CD4-positive, alpha-beta T cell treated with Interleukin-6 at 100 ng/mL for 8 hours (primary cell): ENCODE measurements at places on chromosomes 6 and 20.

DNA sequence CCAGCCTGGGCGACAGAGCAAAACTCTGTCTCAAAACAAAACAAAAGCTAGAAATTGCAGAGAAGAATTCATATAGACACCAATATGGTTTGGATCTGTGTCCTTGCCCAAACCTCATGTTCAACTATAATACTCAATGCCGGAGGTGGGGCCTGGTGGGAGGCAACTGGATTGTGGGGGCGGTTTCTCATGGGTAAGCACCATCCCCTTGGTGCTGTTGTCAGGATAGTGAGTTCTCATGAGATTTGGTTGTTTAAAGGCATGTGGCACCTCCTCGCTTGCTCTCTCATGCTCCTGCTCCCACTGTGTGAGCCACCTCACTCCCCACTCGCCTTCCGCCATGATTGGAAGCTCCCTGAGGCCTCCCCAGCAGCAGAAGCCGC is 15.2 kb downstream of the NINL start:
- no peak for DNase-seq

- DNase-seq, result no peak
Measured at GRCh38 chr20:54276577-54277169, 68.8 kb downstream of the PFDN4 start.

DNA sequence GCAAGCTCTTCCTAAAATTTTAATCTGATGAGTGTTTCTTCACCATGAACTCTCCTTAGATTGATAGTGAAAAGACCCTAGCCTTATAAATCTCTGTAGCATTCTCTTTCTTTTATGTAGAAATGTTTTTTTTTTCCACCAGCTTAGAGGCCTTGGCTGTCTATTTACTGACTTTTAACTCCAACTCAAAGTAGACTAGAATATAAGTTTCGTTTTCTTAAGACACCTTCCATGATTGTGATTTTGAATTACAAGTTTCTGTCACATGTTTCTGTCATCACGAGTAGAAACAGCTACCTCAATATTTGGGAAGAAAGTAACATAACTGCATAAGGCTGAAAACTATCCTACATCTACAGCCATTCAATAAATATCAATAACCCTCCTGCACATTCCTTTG is 17.8 kb downstream of the ADGRF4 start:
- no peak for DNase-seq

- no peak for DNase-seq
Measured at GRCh38 chr6:135434095-135434494, 63.4 kb downstream of the AHI1 start.

DNA sequence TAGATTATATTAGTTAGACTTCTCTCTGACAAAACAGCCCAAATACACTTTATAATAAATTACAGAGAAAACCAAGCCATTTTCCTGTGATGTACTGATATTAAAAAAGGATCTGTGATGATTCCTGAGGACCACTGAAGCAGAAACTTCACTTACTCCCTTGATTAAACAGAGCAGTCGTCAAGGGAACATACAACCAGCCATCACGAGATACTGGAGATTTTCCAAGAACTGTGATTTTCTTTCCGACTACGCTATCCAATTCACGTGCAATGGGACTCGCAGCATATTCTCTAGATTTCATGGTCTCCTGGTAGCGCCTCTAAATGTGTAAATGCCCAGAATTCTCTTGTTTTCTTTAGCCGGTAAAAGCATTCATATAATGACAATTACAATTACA is 377.4 kb downstream of the PHF3 start:
- DNase-seq, result no peak

GRCh38 chr20:38917657-38918056 is 8.6 kb upstream of the FAM83D start:
- no peak for DNase-seq

DNA sequence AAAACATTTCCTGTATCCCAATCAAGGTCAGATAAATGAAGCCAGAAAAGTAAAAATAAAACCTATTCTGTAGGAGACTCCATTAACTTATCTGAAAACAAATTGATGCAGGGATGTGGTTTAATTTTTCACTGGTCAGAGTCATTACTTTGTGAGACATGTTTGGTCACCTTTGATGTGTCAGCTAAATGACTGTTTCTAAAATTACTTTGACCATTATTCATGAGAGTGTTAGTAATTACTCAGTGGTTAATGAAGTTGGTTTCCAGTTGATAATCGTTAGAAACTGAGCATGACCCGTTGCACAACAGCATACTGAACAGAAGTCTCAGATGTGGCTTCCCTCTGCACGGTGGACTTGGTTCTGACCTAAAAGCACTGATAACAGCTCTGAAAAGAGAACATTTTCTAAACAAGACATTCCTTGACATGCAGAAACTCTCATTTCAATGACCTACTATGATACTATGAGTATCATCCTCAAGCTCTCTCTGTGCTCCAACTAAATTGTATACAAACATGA is 410.5 kb upstream of the RNF217 start:
- no peak for DNase-seq

GRCh38 chr20:58795923-58796245 is 54.8 kb downstream of the GNAS-AS1 start:
- DNase-seq, result no peak

DNA sequence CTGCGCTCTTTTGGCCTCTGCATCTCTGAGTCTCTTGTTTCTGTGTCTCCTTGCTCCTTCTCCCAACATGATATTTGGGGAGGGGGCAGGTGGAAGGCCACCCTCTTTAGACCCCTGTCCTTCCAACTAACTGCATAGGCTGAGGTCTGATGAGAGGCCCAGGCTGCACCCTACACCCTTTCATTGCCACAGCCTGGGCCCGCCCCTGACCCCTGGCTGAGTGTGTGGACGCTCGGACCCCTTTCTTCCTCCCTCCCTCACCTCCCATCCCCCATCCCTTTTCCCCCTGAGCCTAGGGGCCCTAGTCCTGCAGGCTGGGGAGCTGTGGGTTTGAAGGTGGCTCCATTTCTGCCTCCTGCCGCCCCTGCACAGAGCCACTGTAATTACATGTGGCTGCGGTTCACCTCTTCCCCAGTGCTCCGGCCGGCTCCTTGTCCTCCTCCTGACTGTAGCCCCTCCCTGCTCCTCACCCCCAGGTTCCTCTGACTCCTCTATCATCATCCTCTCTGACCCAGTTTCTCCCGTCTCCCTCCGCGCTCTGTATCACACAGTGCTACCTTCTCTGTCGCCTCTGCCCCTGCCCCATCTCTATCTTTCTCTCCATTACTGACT is 6.8 kb downstream of the MDFI start:
- DNase-seq, result no peak

DNA sequence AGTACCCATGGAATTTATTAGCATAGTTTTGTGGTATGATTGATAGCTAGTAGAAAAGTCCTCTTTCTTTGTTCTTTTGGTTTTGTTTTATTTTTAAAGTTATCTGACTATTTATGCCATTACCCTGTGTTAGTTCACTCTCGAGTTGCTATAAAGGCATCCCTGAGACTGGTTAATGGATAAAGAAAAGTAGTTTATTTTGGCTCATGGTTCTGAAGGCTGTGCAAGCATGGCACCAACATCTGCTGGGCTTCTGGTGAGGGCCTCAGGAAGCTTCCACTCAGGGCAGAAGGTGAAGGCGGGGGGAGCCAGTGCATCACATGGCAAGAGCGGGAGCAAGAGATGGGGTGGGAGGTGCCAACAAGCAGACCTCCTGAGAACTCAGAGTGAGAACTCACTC is 166.5 kb downstream of the MTHFD1L start:
- DNase-seq, result no peak

DNA sequence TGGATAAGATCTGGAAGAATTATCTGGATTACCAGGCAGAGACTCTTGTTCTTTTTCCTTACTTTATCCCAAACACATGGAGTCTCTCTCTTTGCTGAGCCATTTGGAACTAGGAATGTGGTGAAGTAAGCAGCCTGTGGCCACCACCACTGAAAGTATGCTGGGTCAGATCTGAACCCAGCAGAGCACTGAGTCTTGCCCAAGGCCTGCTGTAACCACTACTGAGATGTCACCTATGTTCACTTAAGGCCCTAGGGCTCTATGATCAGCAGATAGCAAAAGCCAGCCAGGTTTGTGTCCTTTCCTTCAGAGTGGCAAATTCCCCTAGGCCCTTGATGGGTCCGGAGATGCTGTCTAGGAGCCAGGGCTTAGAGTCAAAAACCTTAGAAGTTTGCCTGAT is 103.3 kb upstream of the PLN start:
- DNase-seq, result no peak

DNA sequence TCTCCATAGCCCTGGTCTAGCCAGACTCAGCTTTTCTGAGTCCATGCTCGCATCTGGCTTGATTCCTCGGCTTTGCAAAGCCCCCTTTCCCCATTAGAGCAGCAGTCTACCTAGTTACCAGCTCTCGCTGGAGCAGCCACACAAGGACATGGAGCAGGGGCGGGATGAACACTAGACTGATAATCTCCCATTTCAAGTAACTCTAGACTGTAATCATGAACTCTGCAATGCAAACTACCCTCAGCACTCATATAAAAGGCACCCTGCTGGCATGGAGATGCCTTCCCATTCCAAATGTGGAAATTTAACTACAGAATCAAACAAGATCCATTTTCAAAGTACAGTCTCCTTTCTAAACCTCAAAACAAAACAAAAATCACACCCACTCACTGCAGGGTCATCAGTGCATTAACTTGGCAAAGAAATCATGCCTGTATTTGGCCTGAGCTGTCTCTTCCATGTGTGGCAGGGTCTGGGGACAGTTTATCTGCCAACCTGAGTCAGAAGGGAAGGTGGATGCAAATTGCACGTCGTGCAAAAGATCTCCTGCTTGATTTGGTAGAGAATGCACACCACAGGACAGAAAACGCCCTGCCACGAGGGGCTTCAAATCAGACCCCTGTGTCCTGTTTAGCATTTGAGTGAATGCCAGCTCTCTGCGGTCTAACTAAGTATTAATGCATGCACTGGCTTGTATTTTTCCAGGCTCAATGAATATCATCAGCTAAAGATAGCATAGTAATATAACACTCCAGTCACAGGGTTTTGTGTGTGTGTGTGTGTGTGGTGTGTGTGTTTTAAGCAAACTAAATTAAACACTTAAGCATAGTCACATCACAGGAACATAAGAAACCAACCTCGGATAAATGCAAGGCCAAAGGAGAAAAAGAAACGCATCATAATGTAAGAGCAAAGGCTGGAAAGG is 85.3 kb downstream of the MYLK4 start:
- DNase-seq, result no peak

DNA sequence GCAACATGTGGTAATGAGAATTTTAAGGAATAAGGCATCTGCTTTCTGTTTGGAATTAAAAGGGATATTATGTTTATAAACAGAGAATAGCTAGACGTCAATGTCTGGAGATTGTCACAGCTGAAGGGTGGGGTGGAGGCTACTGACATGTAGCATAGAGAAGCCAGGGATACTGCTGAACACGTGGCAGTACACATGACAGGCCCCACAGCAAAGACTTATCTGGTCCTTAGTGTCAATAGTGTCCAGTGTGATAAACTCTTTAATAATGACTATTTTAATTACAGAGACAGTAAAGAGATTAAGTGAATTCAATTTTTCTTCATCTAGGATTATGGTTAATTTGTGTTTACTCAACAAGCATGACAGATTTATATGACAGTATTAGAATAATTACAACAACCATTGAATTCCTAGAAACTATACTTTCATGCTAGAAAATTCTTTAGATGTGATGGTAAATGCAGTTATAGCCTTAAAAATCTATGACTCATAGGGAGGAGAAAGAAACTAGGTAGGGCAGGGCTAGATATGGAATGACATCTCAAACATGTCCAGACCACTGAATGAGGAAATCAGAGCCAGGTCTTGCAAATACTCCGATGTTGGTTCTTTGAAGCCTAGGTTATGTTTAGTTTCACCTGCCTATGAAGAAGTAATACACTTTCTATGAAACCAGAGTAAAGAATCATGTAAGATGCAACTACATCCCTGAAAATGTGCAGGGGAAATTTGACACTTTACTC is 399.5 kb downstream of the PHF3 start:
- DNase-seq, result no peak

- no peak for DNase-seq
Measured at GRCh38 chr6:161486361-161487216, 212.7 kb upstream of the AGPAT4 start.

DNA sequence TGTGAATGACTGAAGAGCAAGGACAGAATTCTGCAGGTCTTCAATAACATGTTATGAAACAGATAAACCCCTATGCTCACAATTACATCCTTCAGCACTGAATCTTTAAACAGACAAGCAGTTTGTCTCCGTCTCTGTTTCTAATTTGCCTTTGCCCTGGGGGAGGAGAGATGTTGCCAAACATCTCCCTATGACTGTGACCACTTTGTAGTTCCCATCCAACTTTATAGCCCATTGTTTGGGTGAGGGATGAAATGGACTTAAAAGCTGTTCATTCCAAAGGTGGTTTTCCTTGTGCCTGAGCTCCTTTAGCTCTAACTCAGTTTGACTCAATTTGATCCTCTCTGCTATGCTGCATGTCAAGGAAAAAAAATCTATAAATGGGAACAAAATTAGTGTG is 19.5 kb upstream of the ADTRP start:
- no peak for DNase-seq

DNA sequence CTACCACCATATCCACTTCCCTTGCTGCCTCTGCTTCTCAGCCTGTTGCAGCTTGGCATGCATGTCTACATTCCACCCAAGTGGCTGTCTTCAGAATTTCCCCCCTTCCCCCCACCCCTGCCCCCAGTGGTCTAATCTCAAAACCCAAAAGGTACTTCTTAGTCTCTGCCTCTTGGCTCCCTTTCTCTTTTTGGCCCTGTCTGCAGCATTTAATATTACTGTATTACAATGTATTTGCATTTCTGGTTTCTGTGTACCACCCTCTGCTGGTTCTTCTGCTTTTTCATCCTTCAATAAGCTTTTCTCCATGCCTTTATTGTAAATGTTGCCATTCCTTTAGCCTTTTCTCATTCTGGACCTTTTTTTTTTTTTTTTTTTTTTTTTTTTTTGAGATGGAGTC is 43.0 kb downstream of the RPRD1B start:
- no peak for DNase-seq

DNA sequence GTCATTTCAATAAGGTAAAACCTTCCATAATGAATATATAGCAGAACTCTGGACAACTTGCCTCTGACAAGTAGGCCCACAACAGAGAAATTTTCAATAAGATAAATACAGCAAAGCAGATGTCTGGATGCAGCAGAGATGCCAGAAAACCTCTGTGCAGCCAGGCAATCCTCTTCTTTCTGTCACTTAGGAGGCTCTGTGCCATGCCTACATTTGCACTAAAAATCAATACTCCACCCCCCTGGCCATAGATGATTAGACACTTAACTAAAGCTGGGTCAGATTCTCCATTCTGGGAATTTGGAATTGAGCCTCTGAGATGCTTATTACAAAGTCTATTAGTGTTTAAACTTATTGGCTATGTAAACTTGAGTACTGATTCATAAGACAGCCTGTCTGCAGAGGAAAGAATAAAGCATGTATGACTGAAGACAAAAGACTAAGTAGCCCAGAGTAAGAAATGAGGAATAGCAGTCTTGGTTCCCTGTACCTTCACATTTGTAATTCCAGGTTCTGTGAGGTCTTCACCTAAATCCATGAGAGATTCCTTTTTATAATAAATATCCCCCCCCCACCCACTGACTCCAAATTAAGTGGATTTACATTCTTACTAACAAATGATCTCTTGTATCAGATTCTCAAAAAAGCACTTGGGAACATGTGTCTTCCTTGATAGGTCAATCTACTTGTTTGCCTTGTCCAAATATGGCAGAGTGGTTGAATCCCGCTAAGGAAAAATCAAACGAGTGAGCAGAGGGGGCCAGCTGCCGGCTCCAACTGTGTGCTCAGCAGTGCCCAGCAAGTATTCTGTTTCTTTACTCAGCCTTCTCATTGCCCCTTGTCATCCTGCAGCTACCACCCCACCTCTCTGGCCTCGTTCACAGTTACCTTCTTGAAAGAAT is 20.4 kb downstream of the MAN1A1 start:
- DNase-seq, result no peak
